B cell (primary cell): ENCODE measurements at places on chromosomes 5 and 9. TPM values are rescaled to one million over a fixed set of nuclear protein-coding genes. Genes with fewer than 3 reads are reported as not detected.

DNA sequence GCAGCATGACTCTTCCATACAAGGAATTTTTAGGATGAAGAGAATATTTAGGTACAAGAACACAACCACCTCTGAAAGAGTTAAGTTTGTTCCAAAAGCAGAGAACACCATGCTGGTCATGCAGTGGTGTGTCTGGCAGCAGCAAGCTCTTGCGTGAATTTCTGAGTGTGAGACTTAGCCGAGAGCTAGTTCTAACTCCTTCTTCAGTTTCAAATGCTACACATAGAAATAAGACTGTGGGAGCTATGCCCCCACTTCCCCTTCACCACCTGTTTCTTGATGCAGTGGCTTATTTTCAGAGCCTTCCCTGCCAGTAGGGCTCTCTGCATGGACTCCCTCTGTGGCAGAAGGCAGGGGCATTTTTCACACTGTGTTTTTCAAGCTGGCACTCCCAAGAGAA lies 122.9 kb upstream of the ZNF366 start:
- H3K27ac ChIP-seq = no peak overlapping the region
- no peak for DNase-seq
- no peaks in the 10 kb centered on the region for H3K4me1 ChIP-seq
- H3K27me3 ChIP-seq = no peaks in the 10 kb centered on the region

- H3K4me1 ChIP-seq = no peaks in the 10 kb centered on the region
- H3K27ac ChIP-seq = no peak overlapping the region
- no peak overlapping the region for H3K4me3 ChIP-seq
- no peaks in the 10 kb centered on the region for H3K27me3 ChIP-seq
Observed at GRCh38 chr5:111691914-111692313, 65.1 kb downstream of the NREP start.

- peak overlapping the region; percentile 26 for H3K4me3 ChIP-seq
- H3K27me3 ChIP-seq = no peaks in the 10 kb centered on the region
- peak; percentile 84 for DNase-seq
- H3K36me3 ChIP-seq = no peaks in the 10 kb centered on the region
Observed at GRCh38 chr9:125650271-125650737, 56.7 kb downstream of the MAPKAP1 start.

DNA sequence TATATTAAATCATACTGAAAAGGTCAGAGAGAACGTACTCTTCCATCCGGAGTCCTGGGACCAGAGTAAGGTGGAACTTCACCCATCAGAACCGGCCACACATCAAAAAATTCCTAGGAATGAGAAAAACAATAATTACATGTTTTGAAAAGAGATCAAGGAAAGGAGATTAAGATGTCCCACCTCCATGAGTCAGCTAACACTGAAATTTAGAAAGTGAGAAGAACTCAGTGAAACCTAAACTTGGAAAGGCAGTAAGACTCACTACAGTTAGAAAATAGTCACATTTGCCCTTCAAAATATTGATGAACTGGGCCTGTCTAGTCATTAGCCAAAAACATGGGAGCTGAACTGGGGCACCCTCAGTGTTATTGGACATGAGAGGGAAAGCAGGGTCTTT lies 23.0 kb downstream of the PDE6A start:
- no peaks in the 10 kb centered on the region for H3K36me3 ChIP-seq
- no peak overlapping the region for H3K4me3 ChIP-seq
- no peak overlapping the region for H3K27ac ChIP-seq
- H3K27me3 ChIP-seq = no peaks in the 10 kb centered on the region
- H3K4me1 ChIP-seq = no peaks in the 10 kb centered on the region

DNA sequence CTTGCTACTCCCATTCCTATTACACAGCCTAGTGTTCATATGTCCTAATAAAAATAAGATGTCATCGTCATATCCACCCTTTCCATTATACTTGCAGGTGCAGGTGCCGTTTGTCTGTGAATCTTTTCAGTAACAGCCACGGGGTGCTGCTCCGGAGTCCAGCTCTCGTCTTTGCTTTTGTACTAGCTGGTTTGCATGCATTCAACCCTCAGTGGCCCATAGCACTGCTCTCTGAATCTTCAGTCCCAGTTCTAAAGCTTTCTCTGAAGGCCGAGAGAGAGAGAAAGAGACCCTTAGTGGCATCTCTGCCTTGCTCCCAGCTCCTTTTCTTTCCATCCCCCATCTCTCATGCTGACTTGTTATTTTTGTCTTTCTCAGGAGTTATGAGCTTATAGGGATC lies 468.5 kb downstream of the TMEM232 start:
- no peak overlapping the region for H3K27ac ChIP-seq
- H3K36me3 ChIP-seq = no peaks in the 10 kb centered on the region
- H3K4me3 ChIP-seq = no peak overlapping the region
- H3K4me1 ChIP-seq = no peaks in the 10 kb centered on the region

DNA sequence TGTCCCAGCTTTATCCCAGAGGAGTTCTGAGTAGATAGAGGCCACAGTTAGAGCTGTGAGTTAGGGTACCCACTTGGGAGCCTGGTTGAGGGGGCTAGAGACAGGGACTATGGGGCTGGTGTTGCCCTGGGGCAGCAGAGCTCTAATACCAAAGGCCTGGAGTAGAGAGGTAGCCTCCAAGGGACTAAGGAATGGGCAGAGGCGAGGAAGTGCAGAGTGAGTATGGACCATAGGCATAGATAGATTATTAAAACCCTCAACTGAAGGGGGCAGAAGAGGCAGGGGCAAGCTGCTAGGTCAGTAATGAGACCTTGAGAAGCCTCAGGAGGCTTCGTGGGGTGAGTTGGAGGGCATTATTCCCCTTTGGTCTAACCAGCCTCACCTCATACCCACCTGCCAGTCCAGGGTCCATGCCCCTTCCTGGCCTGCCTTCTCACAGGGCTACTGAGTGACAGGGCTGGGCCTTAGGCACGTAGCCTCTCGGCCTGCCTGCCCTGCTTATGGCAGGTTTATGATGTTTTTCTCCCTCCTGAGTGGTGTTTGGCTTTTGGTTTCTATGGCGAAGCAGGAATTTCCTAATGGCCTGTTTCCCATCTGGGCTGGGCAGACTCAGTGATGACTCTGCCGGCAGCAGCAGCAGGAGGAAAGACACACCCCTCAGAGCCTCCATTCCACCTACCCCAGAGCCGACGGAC lies 8.0 kb downstream of the PDLIM4 start:
- DNase-seq = no peak
- no peaks in the 10 kb centered on the region for H3K36me3 ChIP-seq
- no peak overlapping the region for H3K27ac ChIP-seq

- H3K27me3 ChIP-seq = no peaks in the 10 kb centered on the region
- H3K27ac ChIP-seq = no peak overlapping the region
- no peak for DNase-seq
- H3K4me1 ChIP-seq = no peaks in the 10 kb centered on the region
Observed at GRCh38 chr5:131423056-131423455, 159.2 kb downstream of the CDC42SE2 start.

DNA sequence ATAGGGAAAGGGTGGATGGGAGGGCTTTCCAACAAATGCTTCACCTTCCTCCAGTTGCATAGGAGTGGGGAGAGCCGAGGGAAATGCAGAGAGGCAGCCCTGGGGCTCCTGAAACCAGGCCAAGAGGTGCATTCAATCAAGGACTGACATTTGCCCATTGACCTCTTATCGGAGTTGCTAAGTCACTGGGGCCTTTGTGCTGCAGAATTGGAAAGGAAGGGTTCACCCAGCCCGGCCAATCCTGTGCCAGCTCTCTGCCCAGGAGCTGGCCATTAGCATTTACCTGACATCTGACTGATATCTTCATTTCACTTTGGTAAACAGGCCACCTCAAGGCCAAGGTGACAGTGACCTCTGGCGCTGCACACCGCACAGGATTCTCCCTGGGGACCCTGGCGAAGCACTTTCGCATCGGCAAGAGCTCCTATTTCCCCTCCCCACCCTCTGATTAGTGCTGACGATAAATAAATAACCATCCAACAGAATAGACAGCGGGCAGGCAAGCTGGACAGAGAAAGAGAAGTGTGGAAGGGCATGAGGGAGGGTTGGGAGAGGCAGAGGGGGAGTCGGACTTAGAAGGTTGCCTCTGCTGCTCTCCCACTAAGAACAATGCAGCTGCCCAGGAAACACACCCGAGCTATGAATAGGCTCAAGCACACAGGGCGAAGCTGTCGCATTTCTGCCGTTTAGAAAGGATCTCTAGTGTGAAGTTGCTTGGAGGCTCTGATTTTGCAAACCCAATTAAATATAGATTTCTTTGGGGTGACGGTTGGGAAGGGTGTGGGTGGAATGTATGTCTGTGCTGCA lies 57.0 kb upstream of the BOD1 start:
- H3K36me3 ChIP-seq = no peaks in the 10 kb centered on the region
- H3K4me1 ChIP-seq = no peaks in the 10 kb centered on the region
- no peak for DNase-seq
- no peaks in the 10 kb centered on the region for H3K27me3 ChIP-seq

DNA sequence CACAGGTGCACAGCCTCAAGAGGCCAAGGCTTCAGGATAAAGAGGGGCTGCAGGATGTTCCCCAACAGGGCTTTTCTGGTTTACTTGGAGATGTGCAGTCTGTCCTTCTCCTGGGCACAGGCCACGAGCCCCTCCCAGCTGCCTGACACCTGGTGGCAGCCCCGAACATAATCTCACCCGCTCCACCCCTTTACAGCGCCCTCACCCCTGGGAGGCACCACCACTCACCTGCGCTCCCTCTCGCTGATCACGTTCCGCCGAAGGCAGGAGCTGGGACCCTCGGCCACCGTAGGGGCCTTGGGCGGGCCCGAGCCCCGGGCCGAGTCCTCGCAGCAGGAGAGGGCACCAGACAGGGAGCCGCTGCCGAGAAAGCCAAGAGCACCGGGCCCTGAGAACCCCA lies 514 bp downstream of the SOHLH1 start:
- no peaks in the 10 kb centered on the region for H3K36me3 ChIP-seq
- DNase-seq = no peak
- peaks cover 6% of the 10 kb centered on the region for H3K4me1 ChIP-seq
- no peak overlapping the region for H3K4me3 ChIP-seq
- no peaks in the 10 kb centered on the region for H3K27me3 ChIP-seq

- H3K4me1 ChIP-seq = no peaks in the 10 kb centered on the region
- H3K27ac ChIP-seq = no peak overlapping the region
- no peaks in the 10 kb centered on the region for H3K36me3 ChIP-seq
- H3K4me3 ChIP-seq = no peak overlapping the region
- DNase-seq = no peak
- no peaks in the 10 kb centered on the region for H3K27me3 ChIP-seq
Observed at GRCh38 chr5:31235381-31235780, 41.9 kb downstream of the CDH6 start.

DNA sequence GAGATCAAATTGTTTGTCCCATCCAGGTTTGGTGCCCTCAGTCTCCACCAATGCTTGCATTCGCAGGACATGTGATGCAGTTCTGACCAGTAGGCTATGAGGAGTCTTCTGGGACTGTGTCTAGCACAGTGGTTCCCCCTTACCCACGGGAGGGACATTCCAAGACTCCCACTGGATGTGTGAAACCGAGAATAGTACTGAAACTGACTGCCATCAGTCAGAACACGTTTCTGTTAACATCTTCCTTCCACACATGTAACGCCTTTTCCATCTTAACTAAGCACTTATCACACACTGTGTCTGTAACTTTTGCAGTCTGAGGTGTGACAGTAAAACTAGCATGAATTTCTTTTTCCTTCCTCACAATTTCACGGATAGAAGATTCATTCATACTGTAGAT lies 74.7 kb downstream of the PTTG1 start:
- no peak overlapping the region for H3K27ac ChIP-seq
- DNase-seq = no peak
- no peaks in the 10 kb centered on the region for H3K27me3 ChIP-seq
- H3K4me1 ChIP-seq = no peaks in the 10 kb centered on the region
- H3K4me3 ChIP-seq = no peak overlapping the region

- no peak overlapping the region for H3K27ac ChIP-seq
- H3K36me3 ChIP-seq = no peaks in the 10 kb centered on the region
- peaks cover 4% of the 10 kb centered on the region for H3K4me1 ChIP-seq
- no peak overlapping the region for H3K4me3 ChIP-seq
Observed at GRCh38 chr5:59582746-59583145, 310.8 kb downstream of the PDE4D start.

The NUTM2F gene
- not detected in 2 replicates for total RNA-seq

The GBGT1 gene
- total RNA-seq = 52.7 and 57.9 TPM in 2 replicates

The POLR3G gene
- total RNA-seq = 2.0 and 2.3 TPM in 2 replicates

The DCAF10 gene
- 22.1 and 22.5 TPM in 2 replicates for total RNA-seq
